ENCODE measurements at places on chromosomes 7 and 10. TPM values are rescaled to one million over a fixed set of nuclear protein-coding genes. Genes with fewer than 3 reads are reported as not detected.

- no peaks in the 10 kb centered on the region for H3K27me3 ChIP-seq
- H3K36me3 ChIP-seq, result no peaks in the 10 kb centered on the region
- no peak for DNase-seq
- H3K4me3 ChIP-seq, result no peak overlapping the region
Observed at GRCh38 chr10:74039561-74040145, 41.7 kb downstream of the VCL start.

DNA sequence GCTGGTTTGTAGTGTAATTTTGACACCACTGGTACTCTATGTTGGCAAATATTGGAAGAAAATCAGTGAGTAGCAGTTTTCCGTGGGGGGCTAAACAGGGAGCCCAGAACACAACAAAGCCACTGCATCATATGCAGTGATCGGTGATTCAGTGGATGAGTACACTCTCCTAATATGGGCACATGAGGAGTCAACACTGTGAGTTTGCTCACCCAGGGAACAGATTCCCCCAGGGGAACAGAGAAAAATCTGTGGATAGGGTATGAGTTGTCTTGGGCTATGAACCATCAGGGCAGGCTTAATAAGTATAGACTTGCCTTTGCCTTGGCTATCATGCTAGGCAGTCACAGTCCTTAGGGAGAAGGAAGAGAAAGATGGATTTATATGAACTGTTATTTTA, 227.7 kb upstream of the SEMA3E start:
- H3K27me3 ChIP-seq, result no peaks in the 10 kb centered on the region
- no peaks in the 10 kb centered on the region for H3K36me3 ChIP-seq
- no peaks in the 10 kb centered on the region for H3K4me1 ChIP-seq
- no peak overlapping the region for H3K4me3 ChIP-seq
- DNase-seq, result no peak

DNA sequence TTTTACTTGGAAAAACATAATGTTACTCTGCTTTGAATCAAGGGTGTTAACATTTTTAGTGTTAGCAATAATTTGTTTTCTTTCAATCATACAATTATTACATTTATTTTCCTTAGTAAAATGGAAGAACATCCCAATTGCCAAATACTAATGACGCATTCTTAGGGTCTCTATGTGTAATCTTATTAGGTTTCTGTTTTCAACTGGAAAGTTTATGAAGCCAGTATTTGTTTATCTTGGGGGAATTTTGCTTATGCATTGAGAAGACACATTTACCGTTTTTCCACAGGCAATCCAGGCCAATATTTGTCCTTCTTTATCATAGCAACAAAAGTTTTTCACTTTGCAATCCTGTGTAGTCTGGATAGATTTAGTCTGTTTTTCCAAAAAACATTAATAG, 134.5 kb downstream of the CPED1 start:
- H3K27ac ChIP-seq, result no peak overlapping the region
- no peak for DNase-seq
- no peaks in the 10 kb centered on the region for H3K36me3 ChIP-seq
- no peaks in the 10 kb centered on the region for H3K4me1 ChIP-seq
- no peaks in the 10 kb centered on the region for H3K27me3 ChIP-seq
- H3K4me3 ChIP-seq, result no peak overlapping the region

- no peak for DNase-seq
- H3K36me3 ChIP-seq, result no peaks in the 10 kb centered on the region
- H3K4me3 ChIP-seq, result no peak overlapping the region
- no peak overlapping the region for H3K27ac ChIP-seq
- H3K4me1 ChIP-seq, result no peaks in the 10 kb centered on the region
- H3K27me3 ChIP-seq, result no peaks in the 10 kb centered on the region
Observed at GRCh38 chr7:108667216-108667615, 97.5 kb downstream of the DNAJB9 start.

DYNC1I1 gene
- 6.8 TPM for total RNA-seq

Measured in Caco-2 (cell line).